ENCODE measurements at places on chromosomes 16 and 17. TPM values are rescaled to one million over a fixed set of nuclear protein-coding genes. Genes with fewer than 3 reads are reported as not detected.
A peak's percentile ranks its signal among the peaks of the same experiment; 100 is the strongest.

- no peak for DNase-seq
Observed at GRCh38 chr16:4682616-4683254, 10.6 kb upstream of the NUDT16L1 start.

DNA sequence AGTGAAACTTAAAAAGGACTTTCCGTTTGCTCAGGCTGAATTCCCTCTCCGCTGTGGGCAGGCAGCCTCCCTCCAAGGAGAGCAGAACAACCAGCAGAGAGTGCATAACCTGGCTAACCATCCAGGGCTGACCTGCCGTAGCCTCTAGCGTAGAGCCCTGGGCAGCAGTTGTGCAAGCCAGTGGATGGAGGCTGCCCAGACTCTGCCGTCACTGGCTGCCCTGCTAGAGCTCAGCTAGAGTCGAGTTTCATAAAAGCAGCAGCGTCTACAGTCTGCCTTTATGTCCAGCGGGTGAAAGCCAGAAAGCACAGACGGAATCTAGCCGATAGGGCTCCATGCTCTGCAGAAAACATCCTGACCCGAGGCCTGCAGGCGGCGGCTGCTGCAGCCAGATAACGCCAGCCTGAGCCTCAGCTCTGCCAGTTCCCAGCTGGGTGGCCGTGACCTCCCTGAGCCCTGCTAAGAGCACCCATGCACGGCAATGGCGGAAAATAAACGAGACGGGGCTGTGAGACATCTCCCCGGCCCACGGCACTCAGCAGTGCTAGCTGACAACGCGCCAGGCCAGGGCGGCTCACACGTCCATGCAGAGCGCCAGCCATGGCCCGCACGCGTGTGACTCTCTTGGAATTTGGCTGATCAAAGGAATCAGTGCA lies 231.3 kb downstream of the ENGASE start:
- DNase-seq = no peak

- DNase-seq = no peak
Observed at GRCh38 chr17:74807925-74808324, 31.8 kb upstream of the NAT9 start.

The CIITA gene
- not detected for total RNA-seq

- no peak for DNase-seq
Observed at GRCh38 chr17:73378974-73379470, 67.2 kb upstream of the CDC42EP4 start.

The SPN gene
- not detected for total RNA-seq

- DNase-seq = no peak
Observed at GRCh38 chr17:64074704-64075426, 54.4 kb upstream of the ICAM2 start.

DNA sequence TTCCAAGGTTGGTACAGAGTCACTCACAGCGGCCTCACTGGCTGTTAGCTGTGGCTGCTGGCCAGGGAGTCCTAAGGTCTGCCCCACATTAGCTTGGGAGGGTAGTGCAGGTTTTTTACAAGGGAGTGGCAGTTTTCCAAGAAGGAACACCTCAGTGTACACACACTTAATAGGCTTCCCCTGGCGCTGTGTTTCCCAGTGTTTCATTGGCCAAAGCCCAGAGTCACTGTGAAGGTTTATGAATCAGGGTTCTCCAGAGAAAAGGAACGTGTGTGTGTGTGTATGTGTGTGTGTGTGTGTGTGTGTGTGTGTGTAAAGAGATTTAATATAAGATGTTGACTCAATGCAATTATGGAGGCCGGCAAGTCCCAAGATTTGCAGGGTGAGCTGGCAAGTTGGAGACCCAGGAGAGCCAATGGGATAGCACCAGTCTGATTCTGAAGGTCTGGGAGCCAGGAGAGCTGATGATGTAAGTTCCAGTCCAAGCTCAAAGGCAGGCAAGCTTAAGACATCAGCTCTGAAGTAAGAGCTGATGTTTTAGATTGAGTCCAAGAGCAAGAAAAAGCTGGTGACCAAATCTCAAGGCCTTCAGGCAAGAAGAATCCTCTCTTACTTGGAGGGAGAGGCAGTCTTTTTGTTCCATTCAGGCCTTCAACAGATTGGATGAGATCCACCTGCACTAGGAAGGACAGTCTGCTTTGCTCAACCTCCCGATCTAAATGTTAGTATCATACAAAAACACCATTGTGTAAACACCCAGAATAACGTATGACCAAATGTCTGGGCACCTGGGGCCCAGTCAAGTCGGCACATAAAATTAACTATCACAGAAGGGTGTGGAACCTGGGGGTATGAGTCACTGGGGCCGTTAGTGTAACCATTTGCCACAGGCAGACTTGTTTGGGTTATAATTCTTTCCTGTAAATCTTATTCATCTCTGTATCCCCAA lies 206.8 kb downstream of the PRKCA start:
- no peak for DNase-seq

GRCh38 chr17:32100971-32101631 lies 41.2 kb upstream of the RHOT1 start:
- no peak for DNase-seq

DNA sequence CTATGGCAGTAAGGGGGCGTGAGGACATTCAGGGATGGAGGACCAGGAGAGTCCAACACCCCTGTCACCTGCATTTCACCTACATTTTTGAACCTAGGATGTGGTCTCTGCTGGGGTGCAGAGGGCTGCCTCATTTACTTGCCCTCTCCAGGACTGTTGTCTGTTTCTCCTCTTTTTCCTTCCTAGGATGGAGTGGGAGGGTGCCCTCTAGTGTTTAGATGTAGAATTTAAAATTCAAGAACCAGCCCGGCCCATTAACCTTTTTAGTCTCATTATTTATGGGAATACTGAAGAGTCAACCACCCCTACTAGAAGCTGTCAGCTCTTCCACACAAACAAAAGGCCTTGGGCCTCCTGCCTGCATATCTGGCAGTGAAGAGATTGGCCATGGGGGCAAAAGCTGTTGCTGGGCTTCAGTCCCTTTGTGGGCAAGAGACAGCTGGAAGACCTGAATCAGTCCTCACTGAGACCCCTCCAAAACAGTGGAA lies 2.5 kb upstream of the STARD3 start:
- peak; percentile 47 for DNase-seq

DNA sequence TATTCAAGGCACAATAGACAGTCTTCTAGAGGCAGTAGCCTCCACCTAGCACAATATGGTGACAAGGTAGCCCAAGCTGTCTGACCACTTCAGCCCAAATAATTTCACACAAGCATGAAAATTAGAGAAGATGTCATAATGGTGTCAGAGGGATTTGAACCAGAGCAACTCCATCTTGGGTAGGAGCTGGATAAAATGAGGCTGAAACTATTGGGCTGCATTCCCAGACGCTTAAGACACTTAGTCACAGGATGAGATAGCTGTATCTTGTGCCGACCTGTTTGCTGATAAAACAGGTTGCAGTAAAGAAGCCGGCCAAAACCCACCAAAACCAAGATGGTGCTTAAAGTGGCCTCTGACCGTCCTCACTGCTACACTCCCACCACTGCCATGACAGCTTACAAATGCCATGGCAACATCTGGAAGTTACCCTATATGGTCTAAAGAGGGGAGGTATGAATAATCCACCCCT lies 192.6 kb downstream of the CPPED1 start:
- DNase-seq = no peak

GRCh38 chr16:90018652-90019542 lies at the start of gene DBNDD1:
Gene DBNDD1 (minus strand): TSS chr16:90019456. CDS start chr16:90019341, 115 bp downstream.
- DNase-seq = no peak

DNA sequence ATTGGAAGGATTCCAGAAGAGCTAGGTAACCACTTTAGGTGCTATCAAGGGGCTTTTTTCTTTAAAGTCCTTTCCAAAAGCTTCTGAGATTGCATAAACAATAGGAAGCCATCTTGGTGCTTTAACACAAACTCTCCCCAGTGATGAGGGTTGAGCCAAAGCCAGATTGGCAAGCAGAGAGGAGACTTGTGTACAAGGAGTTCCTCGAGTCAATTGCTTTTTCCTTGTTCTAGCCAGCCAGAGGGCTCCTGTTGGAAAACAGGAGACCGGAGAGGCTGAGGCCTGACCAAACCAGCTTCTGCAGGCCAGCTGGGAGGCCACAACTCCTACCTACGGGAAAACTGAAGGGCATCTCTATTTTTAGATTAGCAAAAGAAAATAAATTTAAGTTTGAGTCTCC lies 46.5 kb downstream of the MAPT start:
- DNase-seq = no peak

The HS3ST2 gene
- 0.14 TPM for total RNA-seq

The SREBF1 gene
- total RNA-seq = 72.5 TPM

DNA sequence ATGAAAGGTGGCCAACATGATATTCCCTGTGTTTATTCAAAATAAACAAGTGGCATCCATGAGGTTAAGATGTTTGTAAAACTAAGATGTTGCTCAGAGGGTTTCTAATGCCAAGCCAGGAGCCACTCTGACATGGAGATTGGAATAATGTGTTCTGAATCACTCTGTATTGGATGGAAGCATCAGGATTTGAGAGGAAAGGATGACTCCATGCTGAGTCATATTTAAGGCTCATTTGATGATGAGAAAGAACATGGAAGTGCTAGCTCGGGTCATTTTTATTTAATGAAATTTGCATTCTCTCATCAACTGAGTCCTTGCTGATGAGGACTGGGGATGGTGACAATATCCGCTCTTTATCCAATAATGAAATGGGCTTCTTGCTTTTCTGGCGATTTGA lies 6.2 kb downstream of the VAT1L start:
- no peak for DNase-seq

DNA sequence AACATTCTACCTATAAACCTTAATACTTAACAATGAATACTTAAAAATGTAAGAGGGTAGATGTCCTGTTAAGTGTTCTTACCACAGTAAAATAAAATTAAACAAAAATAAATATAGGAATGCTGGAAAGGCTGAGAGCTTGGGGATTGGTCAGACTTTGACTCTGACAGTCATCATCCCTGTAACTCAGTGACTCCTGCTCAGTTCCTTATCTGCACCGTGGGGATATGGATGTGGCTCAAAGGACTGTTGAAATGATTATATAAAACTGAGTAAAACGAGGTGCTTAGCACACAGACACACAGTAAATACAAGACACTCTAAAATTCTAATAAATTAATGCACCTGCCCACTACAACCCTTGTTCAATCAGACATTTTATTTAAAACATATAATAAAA lies 338.6 kb downstream of the TMEM114 start:
- no peak for DNase-seq

The UBALD1 gene
- total RNA-seq = 11.5 TPM

DNA sequence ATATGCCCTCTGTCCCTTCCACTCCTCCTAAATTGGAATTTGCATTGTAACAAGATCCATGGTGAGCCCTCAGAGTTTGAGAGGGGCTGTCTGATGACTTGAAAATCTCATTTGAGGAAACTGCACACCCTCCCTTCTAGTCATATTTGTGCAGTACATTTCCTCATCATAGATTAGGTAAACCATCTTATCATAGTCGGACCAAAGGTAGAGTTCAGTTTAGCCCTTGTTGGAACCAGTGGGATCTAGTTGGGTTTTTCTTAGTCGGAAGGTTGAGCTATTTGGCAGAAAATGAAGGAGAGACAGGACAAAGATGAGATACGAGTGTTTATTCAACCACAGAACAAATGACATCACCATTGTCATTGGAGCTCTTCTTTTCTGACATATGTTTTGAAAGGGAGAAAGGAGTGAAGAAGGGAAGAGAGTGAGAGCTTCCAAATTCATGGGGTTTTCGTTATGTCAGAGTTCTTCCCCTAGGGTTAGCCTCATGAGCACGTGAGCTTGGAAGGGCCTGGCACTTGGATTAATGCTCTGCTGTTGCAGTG lies 15.8 kb upstream of the KRT20 start:
- DNase-seq = no peak

The SYNGR3 gene
- total RNA-seq = 4.5 TPM

- DNase-seq = no peak
Observed at GRCh38 chr17:81428516-81428915, 33.3 kb downstream of the BAHCC1 start.

GRCh38 chr16:19913340-19913645 lies 28.6 kb upstream of the GPRC5B start:
- no peak for DNase-seq

The UNC45B gene
- 0.02 TPM for total RNA-seq

The ERN1 gene
- 14.0 TPM for total RNA-seq

DNA sequence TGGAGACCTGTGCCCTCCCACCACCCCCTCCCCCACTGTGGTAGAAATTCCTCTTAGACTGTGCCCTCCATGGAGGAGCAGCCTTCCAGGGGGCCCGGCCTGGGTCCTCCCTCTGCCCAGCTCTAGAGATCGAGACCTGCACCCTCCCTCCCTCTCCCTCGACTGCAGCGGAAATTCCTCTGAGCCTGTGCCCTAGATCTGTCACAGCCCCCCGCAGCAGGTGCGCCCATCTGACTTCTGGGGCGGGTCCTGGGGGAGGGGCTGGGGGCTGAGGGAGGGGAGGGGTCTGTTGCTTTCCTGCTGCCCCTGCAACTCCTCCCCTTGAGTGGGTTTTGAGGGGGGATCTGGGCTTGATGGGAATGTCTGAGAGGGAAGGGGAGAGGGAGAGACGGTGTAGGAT lies 177.8 kb upstream of the GSE1 start:
- DNase-seq = no peak

DNA sequence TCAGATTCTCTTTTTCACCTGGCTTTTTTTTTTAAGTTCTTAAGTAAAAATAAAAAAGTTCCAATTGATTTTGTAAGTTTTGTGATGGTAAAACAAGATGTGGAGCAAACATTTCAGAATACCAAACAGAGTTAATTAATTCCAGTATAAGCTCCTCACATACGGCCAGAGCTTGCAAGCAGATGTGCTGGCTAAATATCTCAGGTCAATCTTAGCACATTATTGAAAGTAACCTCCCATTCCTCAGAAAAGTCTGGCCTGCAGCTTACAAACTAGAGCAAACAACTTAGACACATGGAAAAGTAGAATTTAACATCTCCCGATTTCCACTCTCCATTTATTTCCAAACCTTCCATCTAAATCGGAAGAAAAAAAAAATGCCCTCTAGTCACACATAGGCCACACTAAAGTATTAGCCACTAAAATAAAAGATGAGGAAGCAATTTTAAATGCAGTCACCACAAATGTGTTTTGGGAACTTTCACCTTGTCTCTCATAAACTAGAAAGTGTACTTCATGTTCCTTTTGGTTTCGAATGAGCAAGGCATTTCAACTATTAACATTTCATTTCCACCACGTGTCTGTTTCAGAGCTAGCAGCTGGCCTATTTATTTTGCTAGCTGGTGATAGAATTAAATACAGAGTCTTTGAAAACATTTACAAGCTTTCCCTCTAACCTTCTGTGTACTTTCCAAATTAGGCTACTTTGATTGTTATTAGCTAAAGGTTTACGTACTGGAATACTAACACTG lies 143.3 kb downstream of the STX8 start:
- no peak for DNase-seq

DNA sequence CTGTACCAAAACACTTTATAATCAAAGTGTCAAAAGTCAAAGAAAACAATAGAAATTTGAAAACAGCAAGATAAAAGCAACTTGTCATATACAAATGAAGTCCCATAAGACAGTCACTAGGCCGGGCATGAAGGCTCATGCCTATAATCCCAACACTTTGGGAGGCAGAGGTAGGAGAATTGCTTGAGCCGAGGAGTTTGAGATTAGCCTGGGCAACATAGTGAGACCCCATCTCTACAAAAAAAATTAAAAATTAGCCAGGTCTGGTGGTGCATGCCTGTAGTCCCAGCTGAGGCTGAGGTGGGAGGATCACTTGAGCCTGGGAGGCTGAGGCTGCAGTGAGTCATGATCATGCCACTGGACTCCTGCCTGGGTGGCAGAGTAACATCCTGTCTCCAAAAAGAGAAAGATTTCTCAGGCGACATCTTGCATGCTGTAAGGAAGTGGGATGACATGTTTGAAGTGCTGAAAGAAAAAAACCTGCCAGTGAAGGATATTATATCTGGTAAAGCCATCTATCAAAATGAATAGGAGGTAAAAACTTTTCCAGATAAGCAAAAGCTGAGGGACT lies 98.7 kb upstream of the NACA2 start:
- no peak for DNase-seq

The PYY gene
- total RNA-seq = not detected

The KCTD13 gene
- 20.1 TPM for total RNA-seq

The ZNF598 gene
- total RNA-seq = 37.1 TPM

The IRX3 gene
- total RNA-seq = 9.6 TPM
